ENCODE measurements at places on chromosomes 13 and 19.
A peak's percentile ranks its signal among the peaks of the same experiment; 100 is the strongest.

DNA sequence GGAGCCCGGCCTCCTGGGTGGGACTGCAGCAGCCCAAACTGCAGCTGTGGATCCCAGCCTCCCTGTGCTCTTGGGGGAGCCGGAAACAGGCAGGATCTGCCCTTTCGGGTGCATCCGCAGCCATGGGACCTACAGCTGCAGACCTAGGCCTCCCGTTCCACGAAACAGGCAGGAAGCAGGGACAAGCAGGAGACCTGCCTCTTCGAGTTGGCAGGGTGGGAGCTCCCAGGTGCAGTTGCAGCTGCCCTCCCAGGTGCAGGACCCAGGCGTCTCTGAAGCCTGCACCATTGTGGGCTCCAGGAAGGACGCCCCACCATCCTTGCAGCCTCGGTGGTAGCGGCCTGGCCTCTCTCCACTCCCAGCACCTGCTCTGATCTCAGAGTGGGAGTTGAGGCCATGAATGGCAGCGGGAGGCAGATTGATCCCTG is 189.0 kb upstream of the KLHL1 start:
- no peak for DNase-seq

- DNase-seq: no peak
These were observed 266.8 kb upstream of the TSHZ3 start for GRCh38 chr19:31616031-31616430.

GRCh38 chr19:54677217-54677616 is 14.4 kb downstream of the LILRB4 start:
- no peak for DNase-seq

DNA sequence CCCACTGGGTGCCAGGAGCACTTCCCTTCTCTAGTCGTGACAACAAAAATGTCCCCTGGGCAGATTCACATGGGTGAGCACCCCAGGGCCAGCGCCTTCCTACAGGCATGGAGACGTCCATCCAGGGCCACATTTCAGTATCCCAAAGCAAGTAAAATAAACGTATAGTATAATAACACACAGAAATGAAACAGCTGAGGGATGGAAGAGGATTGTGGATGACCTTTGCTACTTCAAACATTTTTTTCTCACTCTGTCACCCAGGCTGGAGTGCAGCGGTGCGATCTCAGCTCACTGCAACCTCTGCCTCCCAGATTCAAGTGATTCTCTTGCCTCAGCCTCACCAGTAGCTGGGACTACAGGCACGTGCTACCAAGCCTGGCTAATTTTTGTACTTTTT is 28.2 kb downstream of the CILP2 start:
- no peak for DNase-seq

DNA sequence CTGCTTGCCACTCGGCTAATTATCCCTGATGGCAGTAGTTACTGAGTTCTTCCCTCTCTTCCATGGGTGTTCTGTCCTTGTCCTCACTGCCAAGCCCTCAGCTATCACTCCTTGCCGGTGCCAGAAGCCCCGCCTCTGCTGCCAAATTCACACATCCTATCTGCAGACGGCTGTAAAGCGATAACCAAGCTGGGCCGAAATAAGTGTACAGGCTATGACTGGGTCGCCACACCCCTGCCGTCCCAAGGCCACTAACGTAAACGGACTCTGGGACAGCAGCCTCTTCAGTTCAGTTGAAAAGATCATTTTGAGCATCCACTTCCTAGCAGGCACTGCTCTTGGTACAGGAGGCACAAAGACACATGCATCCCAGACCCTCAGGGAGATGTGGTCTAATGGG is 13.3 kb downstream of the SLC7A1 start:
- no peak for DNase-seq

DNA sequence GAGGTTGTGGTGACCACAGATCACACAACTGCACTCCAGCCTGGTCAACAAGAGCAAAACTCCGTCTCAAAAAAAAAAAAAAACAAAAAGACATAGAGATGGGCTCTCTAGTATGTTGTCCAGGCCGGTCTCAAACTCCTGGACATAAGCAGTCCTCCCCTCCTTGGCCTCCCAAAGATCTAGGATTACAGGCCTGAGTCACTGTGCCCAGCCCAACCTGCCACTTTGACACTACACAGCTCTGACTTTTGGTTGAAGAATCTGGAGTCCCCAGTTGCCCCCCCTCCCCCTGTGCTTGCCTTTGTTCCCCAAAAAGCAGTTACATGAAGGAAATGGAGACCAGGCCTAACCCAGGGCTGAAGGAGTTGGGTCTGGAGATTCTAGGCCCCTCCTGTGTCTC is 12.9 kb downstream of the CARM1 start:
- DNase-seq: no peak

DNA sequence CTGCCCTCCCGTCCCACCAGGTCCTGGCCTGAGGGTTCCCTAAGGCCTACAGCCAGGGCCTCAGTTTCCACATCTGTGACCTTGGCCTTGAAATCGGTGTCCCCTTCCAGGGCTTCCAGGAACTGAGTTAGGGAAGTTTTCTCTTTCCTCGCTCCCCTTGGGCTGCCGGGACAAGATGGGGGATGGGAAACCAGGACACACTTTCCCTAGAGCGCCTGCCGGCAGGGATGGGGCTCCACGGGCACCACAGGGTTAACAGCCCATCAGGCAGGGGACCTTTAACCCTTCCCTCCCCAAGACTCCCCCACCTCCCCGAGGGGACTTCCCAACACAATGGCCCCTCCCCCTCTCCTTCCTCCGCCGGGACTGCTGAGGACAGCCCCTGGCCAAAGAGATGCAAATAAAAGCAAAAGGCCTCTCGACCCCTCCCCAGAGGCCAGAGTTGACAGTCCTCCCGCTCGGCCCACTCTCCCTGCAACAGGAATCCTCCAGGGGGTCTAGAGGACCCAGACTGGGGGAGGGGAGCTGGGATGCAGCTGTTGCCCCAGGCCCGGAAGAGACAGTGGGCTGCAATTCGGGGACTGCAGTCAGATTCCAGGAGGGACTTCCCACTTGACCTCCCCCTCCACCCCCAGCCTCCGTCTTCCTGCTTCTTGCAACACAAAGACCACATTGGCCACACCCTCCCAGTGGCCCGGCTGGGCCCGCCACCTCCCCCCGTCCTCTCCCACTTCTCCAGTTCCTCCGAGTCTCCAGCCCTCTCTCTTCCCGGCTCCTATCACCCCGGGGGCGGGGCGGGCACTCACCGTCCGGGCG is 3.4 kb downstream of the BBC3 start:
- DNase-seq: peak; percentile 33

GRCh38 chr13:48621056-48621455 is 32.7 kb upstream of the CYSLTR2 start:
- DNase-seq: no peak

- peak; percentile 9 for DNase-seq
These were observed 1.2 kb downstream of the TBC1D4 start for GRCh38 chr13:75480671-75481175.

DNA sequence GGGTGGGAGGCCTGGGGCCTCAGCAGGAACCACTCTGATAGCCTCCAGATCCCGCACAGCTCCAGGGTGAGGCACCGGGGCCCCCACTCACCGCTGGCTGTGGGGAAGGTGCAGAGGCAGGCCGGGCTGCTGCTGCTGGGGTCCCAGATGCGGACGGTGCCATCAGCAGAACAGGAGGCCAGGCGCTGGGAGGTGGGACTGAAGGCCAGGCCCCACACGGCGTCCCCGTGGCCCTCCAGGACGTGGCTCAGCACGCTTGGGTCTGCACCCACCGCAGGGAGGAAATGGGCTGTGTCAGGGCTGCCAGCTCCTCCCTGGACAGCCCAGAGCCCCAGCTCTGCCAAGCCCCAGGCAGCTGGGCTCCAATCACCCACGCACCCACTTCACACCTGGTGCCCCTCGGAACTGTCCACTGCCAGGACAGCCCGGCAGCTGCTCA is 6.1 kb upstream of the PRKD2 start:
- no peak for DNase-seq

- DNase-seq: no peak
These were observed 128.7 kb downstream of the FGF14 start for GRCh38 chr13:102273111-102273510.

GRCh38 chr13:45296259-45296658 is 44.7 kb downstream of the TPT1 start:
- DNase-seq: no peak

GRCh38 chr13:67278235-67278634 is 48.1 kb upstream of the PCDH9 start:
- DNase-seq: no peak

- DNase-seq: no peak
These were observed 192.6 kb downstream of the DLEU7 start for GRCh38 chr13:50650592-50651504.

GRCh38 chr19:45705115-45705514 is 12.6 kb downstream of the QPCTL start:
- DNase-seq: no peak

DNA sequence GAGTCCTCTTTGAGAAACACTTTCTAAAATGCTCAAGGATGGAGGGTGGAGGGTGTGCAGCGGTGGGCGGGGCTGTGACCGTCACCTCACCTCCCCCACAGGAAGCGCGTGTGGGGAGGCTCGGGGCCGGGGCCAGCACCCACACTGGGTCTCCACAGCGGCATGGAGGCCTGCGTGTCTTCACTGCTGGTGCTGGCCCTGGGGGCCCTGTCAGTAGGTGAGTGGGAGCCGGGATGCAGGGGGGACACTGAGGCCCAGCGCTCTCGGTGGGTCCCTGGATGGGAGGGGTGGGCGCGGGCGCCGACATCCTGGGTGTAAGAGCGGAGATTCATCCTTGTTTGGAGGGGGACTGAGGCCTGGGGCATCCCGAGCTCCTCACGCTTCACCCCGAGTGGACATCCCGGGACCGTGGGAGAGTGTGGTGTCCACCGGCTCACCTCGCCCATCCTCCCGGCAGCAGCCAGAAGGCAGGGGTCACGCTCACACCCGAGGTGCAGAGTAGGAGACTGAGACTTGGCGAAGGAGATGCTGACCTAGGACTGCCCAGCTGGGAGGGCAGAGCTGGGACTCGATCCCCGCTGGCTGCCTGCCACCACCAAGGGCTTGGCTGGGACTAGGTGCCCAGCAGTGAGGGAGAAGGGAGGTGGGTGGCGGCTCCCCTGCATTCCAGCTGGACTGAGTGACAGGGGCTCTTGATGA is at the start of gene GZMM:
Gene GZMM (plus strand): TSS at position 144 of the 699 bp plus-strand sequence. CDS start 19 bp downstream, at position 163.
- DNase-seq: peak; percentile 76

DNA sequence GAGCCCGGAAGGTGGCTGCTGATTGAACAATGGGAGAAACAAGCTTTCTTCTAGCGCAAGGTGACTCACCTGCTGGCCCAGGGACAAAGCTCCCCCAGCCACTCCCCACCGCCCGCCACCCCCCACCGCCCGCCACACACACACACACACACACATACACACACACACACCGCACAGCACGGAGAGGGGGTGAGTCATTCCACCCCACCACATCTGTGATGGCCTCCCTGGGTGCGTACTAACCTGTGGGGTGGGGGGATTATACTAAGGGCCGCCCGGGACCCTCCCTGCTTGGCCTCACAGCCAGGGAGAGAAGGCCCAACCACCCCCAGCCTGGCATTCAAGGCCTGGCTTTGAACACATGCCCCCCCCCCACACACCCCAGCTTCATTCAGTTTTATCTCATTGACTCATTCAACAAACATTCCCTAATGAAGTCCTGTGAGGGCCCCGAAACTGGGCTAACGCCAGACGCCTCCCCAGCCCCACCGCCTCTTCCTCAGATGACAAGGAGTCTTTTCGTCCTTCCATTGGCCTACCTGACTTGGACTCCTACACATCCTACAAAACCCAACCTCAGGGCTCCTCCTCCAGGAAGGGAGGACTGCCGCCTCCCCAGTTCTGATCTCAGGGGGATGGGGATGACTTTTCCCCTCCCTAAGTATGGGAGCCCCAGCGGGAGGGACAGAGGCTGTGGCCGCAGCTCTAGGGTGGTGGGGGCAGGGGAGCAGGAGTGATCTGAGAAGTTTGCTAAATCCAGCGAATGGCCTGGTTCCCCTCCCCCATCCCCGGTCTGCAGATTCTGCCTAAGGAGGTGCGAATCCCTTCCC is 5.8 kb upstream of the ONECUT3 start:
- no peak for DNase-seq

GRCh38 chr13:30845297-30846214 is 60.5 kb upstream of the MEDAG start:
- DNase-seq: no peak

- no peak for DNase-seq
These were observed 42.5 kb downstream of the SPRYD7 start for GRCh38 chr13:49893591-49893990.

DNA sequence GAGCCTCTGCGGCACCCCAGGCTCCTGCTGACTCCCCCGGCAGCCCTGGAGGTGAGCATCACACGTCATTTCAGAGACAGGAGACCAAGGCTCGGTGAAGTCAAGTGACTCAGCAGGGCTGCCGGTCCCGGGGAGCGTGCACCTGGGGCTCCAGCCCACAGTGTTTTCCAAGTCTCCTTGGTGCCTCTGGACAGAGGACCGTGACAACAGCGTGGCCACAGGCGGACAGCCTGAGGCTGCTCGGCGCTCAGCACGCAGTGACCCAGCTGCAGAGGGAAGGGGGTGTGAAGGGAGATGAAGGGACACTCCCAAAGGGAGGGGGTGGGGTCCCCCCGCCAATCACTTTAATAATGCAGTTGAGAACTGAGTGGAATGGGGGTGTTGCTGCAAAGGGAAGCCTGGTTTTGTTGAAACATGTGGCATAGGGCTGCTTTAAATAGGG is 17.5 kb upstream of the ASPDH start:
- DNase-seq: no peak

- no peak for DNase-seq
These were observed 9.7 kb downstream of the MKNK2 start for GRCh38 chr19:2041433-2041682.

GRCh38 chr13:46575301-46575771 is 22.4 kb downstream of the LRCH1 start:
- DNase-seq: no peak

- no peak for DNase-seq
These were observed 104.5 kb downstream of the UGGT2 start for GRCh38 chr13:95948656-95949055.

DNA sequence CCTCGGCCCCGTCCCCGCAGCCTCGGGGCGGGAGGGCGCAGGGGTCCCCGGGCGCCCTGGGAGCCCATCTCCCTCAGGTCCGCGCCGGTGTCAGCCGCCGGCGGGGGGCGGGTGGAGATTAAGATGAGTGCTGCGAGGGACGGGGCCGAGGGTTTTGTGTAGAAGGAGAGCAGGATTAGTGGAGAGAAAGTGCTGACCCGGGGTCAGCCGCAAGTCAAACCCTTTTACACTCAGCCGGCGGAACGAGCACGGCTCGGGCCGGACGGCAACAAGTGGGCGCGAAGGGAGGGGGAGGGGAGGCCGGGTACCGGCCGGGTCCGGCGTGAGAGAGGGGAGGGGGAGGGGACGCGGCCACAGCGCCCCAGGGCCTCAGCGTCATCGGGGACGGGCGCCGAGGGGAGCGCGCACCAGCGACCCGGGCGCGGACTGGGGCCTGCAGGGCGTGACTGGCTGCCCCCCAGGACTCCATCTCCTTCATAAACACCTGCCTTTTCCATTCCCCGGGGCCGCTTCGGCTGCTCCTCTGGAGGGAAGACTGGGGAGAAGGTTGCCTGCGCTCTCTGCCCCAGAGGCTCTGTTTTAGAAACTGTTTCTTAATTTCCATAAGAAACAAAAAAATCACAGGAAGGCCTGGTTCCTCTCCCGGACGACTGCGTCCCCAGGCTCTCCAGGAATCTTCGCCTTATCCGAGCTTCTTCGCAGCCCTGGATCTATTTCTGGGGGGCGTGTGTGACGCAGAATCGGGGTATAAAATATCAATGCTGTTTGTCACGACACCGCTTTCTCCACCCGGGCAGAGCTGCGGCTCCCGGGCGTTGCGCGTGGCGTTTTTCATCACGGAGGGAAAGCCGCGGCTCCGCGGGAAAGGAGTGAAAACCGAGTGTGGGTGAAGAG is 6.5 kb downstream of the SOX1 start:
- DNase-seq: no peak

- peak; percentile 77 for DNase-seq
These were observed 8.8 kb downstream of the GIPR start for GRCh38 chr19:45676851-45677263.

GRCh38 chr13:27833206-27833605 is 40.9 kb downstream of the GSX1 start:
- DNase-seq: no peak
